ENCODE measurements at places on chromosomes 3 and 15.

DNA sequence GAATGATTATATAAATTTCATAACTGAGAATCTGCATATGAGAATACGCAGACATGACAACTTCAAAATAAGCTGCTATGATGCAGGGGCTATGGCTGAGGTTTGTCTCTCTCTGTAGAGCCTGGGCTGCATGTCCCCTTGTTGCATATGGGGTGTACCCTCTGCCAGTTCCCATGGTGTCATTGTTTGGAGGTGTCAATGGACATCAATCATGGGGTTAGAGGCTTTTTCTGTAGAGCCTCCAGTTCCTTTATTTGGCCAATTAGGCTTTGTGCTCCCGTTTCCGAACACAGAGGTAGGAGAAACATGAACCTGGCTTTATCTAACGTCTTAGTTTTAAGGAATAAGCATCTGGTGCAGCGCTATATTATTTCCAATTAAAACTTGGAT is 77.3 kb upstream of the RARB start:
- DNase-seq: no peak

GRCh38 chr3:52537726-52538421 is 1.5 kb downstream of the UQCC5 start:
- no peak for DNase-seq

- no peak for DNase-seq
These were observed 53.4 kb downstream of the TPRA1 start for GRCh38 chr3:127536830-127537812.

DNA sequence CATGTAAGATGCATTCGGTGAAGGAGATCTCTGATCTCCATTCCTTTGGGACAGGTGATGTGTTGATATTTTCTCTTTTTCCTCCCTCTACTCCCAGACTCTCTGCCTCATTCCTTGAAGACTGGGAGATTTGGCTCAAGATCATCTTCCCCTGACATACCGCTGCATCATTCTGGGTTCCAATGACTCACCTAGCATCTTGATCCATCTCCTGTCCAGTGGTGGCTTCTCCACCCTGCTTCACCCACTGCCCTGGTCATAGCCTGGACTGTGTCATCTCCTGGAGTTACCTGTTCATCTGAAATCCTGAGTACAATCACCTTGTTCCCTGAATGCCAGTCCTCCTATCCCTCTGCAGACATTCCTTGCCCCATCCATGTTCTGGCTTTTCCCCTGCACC is 57.4 kb upstream of the TRAK1 start:
- DNase-seq: no peak

DNA sequence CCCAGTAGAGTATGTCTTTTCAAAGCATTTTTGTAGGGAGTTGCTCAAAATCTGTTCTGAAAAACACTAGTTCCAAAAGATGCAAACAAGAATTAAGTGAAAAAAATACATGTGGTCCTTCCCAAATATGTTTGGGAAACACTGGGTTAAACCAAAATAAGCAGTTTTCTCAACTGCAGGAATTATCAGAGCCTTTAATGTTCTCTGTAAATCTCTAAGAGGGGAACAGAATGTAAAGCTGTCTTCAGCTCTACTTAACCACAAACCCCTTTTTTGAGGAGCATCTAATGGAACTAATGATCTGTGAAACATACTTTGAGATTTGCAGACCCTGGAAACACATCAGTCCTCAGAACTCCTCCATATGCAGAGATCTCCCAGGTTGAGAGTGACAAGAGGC is 9.9 kb downstream of the AQP9 start:
- no peak for DNase-seq

DNA sequence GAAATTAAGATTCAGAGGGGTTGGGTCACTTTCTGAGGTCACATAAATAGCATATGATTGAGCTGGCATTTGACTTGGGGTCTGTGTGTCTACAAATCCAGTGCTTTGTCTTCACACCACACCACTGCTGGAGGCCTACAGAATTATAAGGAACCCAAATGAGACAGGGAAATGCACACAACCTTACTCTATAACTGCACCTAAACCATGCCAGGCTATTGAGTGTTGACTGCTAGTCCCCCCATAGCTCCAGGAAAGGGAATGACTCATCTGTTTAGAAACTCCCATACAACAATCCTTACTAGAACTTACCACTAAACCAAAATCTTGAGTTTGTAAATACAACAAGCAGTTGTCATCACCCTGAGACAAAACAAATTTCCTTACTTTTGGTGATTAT is 16.9 kb upstream of the TSC22D2 start:
- DNase-seq: no peak

DNA sequence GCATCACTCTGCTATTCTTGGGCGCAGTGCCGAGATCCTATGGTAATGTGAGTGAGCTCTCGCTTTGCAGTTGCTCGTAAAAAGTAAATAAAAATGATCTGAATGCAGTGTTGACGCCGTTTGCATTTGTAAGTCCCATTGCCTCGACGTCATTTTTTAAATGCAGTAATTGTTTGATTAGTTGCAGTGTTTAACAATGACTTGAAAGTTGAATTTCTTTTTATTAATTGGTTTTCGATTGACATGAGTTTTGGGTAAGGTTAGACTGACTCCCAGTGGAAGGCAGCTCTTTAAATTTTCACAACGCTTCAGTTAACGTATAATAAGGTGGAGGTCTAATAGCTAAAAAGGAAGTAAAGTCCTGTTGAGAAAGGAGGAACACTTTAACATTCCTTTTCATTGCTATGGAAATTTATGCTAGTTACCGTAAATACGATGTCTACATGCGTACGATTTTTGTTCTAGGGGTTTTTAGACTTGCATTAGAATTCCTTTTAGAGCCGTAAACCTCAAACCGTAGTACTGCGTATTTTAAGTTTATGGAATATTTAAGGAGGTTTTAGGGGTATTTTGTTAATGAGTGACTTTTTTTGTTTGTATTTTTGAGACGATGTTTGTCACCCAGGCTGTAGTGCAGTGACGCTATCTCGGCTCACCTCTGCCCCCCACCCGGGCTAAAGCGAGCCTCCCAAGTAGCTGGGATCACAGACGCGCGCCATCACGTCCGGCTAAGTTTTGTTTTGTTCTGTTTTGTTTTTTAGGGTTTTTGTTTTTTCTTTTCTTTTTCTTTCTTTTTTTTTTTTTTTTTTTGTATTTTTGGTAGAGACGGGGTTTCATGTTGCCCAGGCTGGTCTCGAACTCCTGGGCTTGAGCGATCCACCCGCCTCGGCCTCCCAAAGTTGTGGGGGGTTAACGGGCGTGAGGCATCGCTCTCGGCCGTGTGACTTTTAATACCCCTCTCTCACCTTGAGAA is 1.4 kb downstream of the MORF4L1 start:
- peak; percentile 30 for DNase-seq

DNA sequence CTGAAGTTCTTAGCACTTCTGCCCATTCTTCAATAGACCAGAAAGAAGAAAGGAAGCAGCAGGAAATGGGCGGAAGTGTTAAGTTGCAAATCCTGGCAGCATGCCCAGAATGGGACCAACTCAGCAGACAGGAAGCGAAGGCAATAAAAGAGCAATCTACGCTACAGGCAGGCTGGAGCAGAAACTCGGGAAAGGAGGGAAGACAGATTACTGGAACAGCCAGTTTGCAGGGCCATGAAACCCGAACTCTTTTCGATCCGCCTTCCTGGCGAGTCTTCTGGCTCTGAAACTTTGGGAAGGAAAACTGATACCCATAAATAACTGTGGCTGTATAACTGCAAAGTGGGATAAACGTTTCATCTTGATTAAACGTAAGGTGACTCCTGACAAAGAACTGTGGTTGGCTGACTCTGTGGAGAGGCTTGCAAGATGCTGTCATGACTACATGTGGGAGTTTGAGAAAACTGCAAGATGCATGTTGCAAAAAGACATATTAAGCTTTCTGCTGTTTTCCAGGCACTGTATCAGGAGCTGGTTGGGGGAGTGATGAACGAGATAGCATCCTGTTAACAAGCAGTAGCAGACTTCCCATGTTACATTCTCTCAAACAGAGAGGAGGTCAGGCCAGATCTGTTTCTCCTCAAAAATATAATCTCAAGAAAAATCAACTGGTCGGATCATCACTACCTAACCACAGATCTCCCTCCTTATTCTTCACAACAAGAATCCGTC is 67.8 kb downstream of the FMN1 start:
- peak; percentile 62 for DNase-seq

DNA sequence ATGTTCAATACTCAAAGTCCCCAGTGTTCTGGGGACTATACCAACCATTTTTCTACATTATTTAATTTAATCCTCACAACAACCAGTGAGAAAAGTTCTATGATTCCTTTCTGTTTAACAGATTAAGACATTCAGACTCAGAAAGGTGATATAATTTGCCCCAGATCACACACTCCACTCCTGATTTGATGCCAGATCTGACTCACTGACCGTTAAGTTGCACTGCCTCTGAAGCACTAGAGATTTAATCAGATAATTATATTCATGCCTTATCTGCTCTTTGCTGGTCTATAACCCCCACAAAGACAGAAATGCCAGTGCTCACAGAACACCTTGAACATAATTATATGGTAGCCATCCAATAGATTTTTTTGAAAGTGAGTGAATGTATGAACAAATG is 501.0 kb downstream of the IGSF11 start:
- DNase-seq: no peak

DNA sequence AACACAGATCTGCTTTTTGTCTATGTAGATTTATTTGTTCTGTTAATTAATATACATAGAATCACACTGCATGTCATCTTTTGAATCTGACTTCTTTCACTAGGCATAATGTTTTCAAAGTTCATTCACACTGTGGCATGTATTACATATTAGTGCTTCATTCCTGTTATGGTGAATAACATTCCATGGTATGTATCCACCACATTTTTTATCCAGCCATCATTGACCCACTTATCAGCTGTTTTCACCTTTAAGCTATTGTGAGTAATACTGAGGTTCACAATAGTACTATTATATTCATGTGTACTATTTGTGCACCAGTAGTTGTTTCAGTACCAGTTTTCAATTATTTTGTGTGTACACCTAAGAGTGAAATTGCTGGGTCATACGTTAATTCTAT is 230.6 kb upstream of the CNTN3 start:
- DNase-seq: no peak

GRCh38 chr15:70024521-70024920 is 73.2 kb downstream of the TLE3 start:
- no peak for DNase-seq

GRCh38 chr3:134325706-134326105 is 48.5 kb downstream of the AMOTL2 start:
- DNase-seq: no peak

DNA sequence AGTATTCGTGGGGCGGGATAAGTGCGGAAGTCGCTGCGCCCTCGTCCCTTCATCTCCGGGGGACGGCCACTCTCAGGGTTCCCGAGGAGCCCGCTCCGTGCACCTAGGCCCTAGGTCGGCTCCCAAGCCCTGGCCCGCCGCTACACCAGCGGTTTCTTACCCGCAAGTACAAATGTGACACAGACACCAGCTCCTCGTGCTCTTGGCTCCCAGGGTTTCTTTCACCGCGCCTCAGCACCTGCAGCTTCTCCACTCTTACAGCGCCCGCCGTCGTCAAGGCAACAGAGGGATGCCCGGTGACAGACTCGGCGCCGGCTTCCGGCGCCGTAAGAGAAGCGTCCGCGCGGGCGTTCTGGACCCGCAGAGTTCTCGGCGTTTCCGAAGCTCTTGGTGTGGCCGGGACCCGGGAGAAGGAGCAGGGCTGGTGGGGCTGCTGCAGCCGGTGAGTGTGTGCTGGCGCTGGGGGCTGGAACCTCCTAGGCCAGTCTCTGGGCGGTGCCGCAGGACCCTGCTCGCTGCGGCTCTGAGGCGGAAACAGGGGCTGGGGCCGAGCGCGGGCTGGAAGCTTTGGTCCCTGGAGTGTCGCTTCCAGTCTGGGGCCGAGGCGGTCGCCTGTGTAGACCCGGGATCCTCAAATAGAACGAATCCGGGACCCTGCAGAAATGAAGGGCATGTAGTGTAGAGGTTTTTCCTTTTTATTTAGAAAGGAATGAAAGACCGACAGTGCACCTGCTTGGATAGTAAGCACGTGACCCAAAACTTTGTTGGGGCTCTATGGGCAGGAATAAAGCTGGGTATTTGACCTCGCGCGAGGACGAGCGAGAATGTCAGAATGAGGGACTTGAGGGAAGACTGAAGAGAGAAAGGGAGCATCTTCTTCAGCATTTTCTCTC is 155.4 kb upstream of the GOLGA6L4 start:
- DNase-seq: peak; percentile 37

DNA sequence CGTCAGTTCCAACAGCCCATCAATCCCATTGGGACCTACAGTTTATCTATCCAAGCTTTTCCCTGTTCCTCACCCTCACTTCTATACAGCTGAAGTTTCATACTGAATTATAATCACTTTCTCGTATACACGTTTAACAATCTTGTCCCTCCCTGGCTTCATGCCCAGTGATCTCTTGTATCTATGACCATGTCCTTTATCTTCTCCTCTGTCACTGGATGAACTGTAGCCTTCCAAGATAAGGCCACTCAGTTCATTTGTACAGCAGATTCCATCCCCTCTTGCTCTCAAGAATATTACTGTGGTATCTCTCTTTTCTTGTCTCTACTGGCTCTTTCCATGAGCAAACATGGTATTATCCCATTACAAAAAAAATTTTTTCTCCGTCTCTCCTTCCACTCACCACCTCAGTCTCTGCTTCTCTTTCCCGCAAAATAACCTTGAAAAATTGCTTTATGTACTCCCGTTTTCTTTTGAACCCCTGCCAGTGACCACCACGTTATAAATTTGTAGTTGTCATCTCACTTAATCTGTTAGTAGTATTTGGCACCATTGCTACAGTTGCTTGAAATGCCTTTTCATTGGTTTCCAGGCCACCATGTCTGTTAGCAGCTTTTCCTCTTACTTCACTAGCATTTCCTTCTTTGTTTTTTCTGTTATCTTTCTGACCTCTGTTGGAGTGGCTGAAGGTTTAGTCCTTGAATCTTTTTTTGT is 9.4 kb downstream of the CTNNB1 start:
- DNase-seq: no peak

DNA sequence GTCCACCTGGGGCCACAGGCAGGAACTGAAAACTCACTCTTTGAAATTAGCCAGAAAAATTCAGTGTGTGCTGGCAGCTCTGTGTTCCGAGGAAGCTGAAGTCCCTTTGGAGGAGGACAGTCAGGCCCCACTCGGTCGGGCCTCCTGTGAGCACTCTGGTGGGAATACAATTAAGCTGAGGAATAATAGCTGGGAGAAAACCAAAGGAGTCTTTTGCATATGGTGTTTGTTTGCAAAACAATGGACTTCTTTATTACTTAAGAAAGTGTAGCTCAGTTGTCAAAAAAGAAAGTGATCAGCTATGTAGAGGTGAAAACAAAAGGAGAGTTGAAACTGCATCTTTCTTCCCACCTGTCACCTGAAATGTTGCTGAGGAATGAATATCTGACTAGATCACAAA is 202.5 kb downstream of the MEIS2 start:
- no peak for DNase-seq

- no peak for DNase-seq
These were observed 70.1 kb upstream of the SGO1 start for GRCh38 chr3:20256144-20256543.
